Naive thymus-derived CD8-positive, alpha-beta T cell (primary cell): ENCODE measurements at places on chromosomes 12 and 14.

- DNase-seq, result no peak
Measured at GRCh38 chr12:104059963-104060362, 4.4 kb upstream of the HCFC2 start.

GRCh38 chr14:89343356-89343755, 73.7 kb downstream of the FOXN3 start:
- no peak for DNase-seq

DNA sequence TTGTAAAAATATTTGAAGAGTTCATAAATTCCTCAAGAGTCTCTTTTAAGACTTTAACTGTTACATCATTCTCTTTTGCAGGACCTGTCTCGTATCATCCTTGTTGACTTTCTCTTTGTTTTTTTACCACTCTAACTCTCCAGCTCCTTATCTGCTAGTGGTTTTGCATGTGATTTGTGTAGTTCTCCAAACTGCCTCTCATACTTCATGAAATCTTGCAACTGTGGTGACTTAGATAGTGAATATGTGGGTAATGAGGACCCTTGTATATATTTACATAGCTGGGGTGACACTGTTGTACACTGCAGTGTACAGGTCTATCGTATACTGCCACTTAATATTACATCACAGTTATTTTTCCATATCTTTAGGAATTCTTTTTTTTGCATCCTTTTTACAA, 40.2 kb upstream of the EMP1 start:
- DNase-seq, result no peak

- DNase-seq, result no peak
Measured at GRCh38 chr12:20832911-20833310, 22.4 kb downstream of the SLCO1B3 start.

GRCh38 chr12:34298971-34299801, 276.9 kb downstream of the ALG10 start:
- DNase-seq, result no peak
